Dermis blood vessel endothelial cell (primary cell): ENCODE measurements at places on chromosomes 3 and 15. TPM values are rescaled to one million over a fixed set of nuclear protein-coding genes. Genes with fewer than 3 reads are reported as not detected.

The GOLGA6B gene
- not detected in 2 replicates for total RNA-seq

The GOLGA8S gene
- total RNA-seq: 0.05 TPM in 1 of 2 replicates, not detected in the other

The ROBO2 gene
- total RNA-seq: not detected in 2 replicates

The COX5A gene
- total RNA-seq: 47.5 and 79.2 TPM in 2 replicates

The KLHL6 gene
- 5.1 and 8.2 TPM in 2 replicates for total RNA-seq

DNA sequence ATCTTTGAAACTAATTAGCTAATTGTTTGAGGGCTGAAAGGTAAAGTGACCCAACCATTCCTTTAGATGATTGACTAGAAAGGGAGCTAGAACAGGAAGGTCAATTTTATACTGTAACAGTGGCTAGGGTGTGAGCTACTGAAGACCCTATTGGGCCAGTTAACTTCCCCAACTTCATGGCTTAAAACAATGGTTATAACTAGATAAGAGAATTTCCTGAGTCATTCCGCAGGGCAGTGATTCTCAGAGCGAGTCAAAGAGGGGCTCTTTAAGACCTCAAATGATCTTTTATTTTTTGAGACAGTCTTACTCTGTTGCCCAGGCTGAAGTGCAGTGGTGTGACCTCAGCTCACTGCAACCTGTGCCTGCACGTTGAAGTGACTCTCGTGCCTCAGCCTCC, 33.7 kb upstream of the TTBK2 start:
- DNase-seq: no peak

- DNase-seq: no peak
Measured at GRCh38 chr3:105401691-105402149, 35.0 kb downstream of the ALCAM start.

DNA sequence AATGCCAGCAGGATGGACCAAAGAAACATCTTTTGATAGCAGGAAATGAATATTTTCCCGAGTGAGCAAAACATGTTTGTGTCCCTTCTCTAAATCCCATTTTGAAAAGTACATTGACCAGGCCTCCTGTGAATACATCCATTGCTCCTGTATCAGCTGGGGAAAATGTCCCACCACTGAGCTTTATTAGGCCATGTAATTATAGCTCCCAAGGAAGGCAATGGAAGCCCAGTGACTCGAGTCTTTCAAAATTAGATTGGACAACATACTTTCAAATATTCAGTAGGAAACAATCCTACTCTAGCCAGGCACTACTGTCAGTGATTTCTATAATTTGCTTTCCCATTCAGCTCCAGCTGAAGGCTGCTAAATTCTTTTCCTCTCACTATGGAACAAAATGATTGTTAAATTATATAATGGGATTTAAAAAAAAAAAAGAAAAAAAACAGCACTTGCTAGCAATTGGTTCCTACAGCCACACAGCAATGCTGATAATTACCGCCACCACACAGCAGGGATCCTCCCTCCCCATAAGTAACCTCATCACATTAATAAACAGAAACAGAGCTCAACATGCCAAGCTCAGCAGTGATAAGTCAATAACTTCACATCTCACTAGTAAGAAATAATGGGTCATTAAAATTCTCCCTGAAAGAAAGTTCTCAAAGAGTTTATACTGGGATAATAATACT, 172.4 kb upstream of the SLC2A2 start:
- DNase-seq: no peak

- DNase-seq: no peak
Measured at GRCh38 chr3:173945170-173945569, 547.6 kb downstream of the NLGN1 start.

- no peak for DNase-seq
Measured at GRCh38 chr3:127043041-127043641, 60.2 kb downstream of the PLXNA1 start.

- DNase-seq: no peak
Measured at GRCh38 chr3:54536450-54536849, 391.4 kb downstream of the LRTM1 start.

DNA sequence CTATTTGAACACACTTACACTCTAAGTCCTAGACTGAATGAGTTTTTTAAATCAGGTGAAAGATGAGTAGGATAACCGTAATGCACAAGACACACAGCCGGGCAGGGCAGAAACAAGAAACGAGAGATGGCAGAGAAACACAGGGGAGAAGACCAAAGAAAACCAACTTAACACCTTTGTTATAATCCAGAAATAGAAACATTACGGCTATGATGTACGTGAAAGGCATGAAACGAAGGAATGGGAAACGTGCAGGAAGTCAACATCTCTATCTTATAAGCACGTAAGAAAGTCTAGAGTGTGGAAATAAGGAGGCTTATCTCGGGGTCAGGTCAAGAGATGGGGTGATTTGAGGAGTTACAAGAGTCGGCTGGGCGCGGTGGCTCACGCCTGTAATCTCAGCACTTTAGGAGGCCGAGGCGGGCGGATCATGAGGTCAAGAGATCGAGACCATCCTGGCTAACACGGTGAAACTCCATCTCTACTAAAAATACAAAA, 1.9 kb upstream of the TNFSF10 start:
- DNase-seq: no peak

DNA sequence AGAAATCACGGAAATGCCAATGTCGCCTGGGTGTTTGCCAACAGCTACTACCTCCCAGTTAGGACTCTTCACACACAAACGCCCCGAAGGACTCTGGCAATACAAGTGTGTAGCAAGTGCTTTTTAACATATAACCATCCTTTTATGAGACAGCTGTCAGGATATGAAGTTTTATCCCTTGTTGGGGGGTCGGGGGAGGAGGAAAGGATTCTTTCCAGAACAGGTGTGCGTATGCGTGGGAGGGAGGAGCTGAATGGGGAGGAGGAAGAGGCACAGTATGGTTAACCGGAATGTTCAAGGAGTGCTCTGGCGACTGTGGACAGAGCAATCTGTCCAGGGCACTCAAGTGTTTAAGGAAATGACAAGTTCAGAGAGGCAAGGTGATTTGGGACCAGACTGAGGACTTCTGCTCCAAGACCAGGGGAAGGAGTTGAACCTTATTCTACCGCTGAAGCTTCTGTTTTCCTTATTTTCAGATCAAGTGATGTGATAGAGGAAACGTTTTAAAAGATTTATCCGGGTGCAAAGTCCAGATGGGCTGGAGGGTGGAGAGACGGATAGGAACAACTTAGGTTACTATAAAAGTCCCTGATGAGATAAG, 1.3 kb downstream of the TSPAN3 start:
- DNase-seq: peak; percentile 55

DNA sequence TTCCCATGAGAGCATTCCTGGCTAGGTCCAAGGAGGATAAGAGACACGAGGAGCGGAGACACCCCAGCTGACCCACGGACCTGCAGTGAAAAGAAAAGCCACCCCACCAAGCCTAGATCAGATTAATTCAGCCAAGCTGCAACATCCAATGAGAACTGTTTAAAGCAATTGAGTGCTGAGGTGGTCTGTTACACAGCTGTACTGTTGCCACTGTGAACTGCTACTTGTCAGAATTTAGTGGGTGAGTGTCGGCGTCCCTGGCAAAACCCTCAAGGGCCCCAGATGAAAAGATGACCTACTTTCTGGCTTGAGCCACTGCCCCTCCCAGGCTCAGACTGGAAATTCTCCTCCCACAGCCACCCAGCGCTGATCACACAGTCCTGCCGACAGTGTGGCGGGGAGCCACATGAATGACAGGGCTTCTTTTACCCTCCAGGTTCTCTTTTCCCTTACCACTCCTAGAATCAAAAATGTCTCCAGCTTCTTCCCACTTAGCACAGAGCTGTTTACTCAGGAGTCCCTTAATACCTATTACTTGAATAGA, 26.4 kb upstream of the KBTBD12 start:
- no peak for DNase-seq

GRCh38 chr3:50338965-50339364, 1.7 kb downstream of the RASSF1 start:
- DNase-seq: no peak

DNA sequence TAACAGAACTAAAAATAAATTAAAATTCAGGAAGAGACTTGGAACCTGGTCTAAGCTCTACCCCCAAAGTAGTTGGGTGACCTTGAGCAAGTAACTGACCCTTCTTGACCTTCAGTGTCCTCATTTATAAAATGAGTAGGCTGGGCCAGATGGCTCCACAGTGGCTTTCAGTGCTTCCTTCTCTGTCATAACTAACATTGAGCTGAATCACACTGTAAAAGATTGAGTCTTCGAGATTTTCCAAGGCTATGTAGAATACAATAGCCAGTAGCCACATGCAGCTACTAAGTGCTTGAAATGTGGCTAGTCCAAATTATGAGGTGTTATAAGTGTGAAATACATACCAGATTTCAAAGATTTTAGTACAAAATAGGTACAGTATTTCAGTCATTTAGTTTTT, 313.3 kb downstream of the MECOM start:
- DNase-seq: no peak

DNA sequence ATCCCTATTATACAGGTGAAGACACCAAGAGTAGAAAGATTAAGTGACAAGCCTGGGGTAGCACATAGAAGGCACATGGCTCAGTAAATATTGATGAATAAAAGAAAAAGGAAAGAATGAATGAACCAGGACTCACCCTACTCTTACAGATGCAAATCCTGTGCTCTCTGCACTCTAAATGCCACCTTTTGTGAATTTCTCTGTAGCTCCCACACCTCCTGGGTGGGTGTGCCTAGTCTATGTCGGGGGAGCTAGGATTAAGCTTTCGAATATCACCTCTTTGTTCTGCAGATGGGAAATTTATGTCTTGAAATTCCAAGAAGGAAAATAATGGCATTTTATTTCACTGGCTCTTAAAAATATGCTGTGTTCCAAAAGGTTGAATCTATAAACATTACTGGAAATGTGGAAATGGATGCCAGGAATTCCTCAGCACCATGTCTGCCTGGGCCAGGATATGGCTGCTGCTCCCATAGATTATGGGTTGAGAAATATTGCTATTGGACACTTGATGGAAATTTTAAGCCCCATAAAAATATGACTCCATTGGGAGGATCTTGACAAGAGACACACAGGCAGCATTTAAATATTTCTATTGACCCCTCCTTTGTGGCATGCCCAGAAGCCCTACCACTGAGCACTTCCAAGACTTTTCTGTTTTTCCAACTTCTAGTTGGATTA, 43.3 kb downstream of the CCNB2 start:
- DNase-seq: no peak

- no peak for DNase-seq
Measured at GRCh38 chr15:57215326-57215725, 161.0 kb upstream of the CGNL1 start.

GRCh38 chr3:37995652-37996641, 5.4 kb downstream of the VILL start:
- no peak for DNase-seq

DNA sequence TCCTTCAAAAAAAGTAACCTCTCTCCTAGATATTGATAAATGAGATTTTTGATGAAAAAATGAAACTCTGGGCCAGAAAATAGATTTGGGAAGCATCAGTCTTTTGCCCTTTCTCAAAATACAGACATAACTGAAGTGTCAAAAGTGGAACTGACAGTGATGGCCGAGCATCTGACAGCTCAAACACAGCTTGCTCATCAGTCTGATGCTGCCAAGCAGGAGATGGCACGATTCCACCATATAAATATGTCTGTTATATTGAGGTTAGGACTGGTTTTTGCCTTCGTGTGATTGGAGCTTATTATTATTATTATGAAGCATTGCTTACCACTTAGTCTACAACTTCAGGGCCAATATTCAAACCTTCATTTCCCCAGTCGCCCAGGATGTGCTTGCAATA, 152.6 kb upstream of the EPHA3 start:
- no peak for DNase-seq
